ENCODE measurements at places on chromosomes 1 and 21.

- no peak for DNase-seq
Observed at GRCh38 chr1:6961289-6961688, 176.0 kb downstream of the CAMTA1 start.

DNA sequence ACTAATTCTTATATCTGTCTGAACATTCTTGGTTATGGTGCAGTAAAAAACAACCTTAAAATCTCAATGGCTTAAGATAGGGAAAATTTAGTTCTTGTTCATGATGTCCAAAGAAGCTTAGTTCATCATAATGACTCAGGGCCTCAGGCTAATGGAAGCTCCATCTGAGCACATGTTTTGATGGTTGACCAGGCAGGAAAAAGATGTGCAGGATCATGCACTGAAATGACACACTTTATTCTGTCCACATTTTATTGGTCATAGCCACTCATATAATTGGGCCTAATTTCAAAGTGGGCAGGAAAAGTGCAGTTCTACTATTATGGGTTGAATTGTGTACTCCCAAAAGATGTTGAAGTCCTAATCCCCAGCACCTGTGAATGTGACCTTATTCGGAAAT is 198.2 kb downstream of the CENPF start:
- no peak for DNase-seq

DNA sequence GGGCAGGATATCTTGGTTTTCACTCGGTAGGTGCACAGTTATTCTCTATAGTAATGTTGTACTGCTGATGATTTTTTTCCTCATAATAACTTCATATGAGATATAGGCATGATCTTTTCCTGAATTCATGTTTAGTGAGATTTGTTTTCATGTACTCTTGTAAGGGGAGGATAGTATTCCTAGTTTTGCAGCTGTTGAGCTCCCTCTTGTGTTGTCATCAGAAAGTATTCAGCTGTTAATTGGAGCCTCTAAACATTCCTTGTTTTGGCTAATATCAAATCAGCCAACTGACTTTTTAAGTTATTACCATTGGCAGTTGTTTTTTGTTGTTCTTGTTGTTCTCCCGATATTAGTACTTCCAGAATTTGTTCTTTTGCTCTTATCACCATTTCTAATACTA is 24.4 kb downstream of the OR10R2 start:
- no peak for DNase-seq

DNA sequence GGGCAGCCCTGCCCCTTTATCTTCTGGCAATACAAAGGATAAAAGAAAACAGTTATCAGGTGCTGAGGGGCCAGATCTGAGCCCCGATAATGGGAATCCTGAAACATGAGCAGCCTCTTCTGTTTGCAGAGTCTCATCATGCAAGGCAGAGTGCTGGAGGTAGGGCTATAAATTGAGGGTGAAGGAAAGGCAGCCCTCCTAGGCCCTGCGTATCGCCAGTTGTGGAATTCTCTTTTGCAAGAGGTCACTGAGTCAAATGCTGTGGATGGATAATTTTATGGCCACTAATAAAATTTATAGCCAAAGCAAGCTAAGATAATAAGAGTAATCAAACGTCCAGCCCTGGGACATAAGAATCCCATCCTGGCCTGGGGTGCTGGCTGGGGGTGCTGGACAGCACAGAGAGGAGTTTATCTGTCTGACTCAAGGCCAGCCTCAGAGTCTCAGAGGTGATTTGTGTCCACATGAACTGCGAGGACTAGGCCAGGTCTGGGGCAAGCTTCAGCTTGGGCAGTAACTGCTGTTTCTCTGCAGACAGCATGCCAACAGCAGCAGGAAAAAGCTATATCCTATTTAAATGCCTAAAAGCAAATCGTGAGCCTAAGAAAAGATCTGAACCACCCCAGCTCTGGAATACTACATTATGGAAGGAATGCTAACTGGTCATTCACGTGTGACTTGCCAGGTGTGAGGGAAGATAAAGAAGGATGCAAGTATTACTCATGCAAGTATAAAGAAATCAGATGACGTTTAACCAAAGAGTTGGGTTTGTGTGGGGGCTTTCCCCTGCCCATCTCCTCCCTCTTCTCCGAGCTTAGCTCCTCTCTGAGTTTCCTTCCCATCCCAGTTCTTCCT is 254.8 kb downstream of the KIF26B start:
- no peak for DNase-seq

DNA sequence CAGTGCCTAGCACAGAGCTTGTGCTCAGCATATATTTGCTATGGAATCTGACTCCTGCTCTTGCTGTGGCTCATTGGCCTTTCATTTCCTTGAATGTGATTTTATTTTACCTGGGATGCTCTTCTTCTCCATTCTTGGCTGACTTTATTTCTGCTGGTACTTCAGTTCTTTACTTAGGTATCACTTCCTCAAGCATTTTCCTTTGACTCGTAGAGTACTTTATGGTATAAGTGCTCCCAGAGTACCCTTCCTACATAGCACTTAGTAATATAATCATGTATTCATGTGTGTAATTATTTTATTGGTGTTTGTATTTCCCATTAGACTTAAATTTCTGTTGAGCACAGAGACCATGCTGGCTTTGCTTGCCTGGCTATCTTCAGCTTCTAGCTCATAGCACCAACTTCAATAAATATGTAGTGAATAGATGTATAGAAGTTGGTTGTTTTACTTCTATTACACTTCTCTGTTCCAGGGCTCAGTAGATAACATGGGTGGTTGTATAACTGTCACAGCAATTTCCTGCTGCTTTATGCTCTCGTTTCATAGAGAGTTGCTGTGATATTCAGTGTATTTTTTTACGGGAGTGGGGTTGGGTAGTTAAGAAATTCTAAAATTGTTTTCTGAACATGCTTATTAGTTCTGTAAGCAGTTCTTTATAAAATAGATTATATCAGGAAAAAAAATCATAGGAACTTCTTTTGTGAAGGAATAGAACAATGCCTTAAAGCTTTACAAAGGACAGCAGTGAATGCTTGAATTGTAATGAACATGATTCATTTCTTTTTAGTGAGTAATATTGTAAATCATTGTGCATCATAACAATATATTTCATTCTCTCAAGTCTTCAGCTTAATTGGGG is 112.2 kb downstream of the NEK7 start:
- DNase-seq: no peak

DNA sequence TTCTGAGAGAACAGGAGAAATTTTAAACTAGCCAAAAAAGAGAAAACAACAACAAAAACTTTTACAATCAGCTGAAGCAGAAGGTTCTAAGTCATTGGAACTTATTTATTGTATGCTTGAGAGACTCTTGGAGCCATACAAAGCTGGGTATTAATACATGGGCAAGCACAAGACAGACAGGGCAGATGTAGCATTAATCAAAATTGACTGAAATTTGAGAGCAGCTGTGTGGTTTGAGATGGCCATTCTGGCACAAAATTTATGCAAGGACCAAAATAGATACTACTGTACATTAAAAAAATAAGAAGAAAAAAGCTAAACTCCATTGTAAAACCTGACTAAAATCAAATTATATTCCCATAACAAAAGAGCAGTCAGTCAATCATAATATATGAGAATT is 892.5 kb downstream of the PLA2G4A start:
- DNase-seq: no peak

- DNase-seq: no peak
Observed at GRCh38 chr1:86618358-86618757, 71.5 kb downstream of the CLCA4 start.

GRCh38 chr1:113048064-113048463 is 24.9 kb upstream of the LRIG2 start:
- no peak for DNase-seq

GRCh38 chr1:229585338-229585737 is 26.8 kb upstream of the ABCB10 start:
- DNase-seq: no peak

GRCh38 chr1:148263128-148263905 is 111.2 kb upstream of the NBPF11 start:
- DNase-seq: peak; percentile 80

- DNase-seq: no peak
Observed at GRCh38 chr1:31568895-31569595, 7.3 kb upstream of the TINAGL1 start.

- DNase-seq: no peak
Observed at GRCh38 chr1:44347280-44347679, 7.8 kb downstream of the ERI3 start.

GRCh38 chr21:26422138-26422537 is 150.9 kb downstream of the CYYR1 start:
- DNase-seq: no peak

DNA sequence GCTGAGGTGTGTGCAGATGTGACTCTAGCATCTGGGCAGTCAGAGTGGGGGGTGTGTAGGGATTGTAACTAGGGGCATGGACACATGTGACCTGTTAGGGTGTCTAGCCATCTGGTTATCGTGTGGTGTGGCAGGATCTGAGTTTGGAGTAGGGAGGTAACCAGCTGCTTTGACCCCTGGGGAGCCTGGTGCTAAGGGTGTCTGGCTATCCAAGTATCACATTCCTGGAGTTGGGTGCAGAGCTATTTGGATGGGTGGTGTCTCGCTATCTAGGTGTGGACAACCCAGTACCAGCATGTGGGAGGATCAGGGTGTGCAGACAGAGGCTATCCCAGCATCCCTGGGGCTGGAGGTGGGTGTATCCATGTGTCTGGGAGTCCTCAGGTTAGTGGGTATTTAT is 4.7 kb downstream of the PTPRU start:
- DNase-seq: no peak

Data from stimulated activated CD8-positive, alpha-beta memory T cell treated with anti-CD3 and anti-CD28 coated beads, Interleukin-4, amount 100 ng/mL, for 48 hours (primary cell).